HT-29 (cell line): ENCODE measurements at places on chromosomes 2 and 18.

- peak; percentile 67 for DNase-seq
Measured at GRCh38 chr2:212777020-212777491, 238.5 kb upstream of the ERBB4 start.

DNA sequence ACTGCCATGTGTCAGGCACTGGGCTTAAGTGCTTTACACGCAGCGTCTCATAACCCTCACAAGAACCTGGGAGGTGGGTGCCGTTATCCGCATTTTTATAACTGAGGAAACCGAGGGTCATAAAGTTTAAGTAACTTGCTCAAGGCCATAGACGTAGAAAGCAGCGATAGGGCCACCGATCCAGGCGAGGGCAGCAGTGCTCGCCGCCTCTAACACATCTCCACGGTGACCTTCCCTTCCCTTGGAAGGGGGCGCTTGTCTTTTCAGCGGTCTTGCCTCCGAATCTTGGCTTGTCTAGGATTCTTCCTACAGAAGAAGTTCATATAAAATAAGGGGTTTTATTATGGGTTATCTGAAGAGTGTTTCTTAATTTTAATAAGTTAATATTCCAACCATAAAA, 186.6 kb downstream of the GBX2 start:
- DNase-seq = no peak

GRCh38 chr18:29181151-29181901, 1004.4 kb upstream of the CDH2 start:
- DNase-seq = no peak

DNA sequence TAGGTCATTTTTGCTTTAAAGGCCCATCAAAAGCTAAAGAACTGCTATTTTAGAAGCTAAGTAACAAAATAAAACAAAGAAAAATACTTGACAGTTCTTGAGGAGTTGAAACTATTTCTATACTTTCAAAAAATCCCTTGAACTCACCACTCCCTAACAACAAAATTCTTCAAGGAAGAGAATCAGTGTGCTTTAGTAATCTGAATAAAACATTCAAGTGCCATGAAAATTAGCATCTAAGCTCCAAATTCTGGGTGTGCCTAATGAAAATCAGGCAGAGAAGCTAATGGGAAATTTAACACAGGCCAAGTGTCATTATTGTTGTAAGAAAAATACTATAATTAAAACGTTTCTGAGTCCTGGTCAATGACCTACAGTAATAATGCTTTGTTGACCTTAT, 456.3 kb downstream of the ZEB2 start:
- DNase-seq = no peak

- DNase-seq = no peak
Measured at GRCh38 chr2:18911416-18911815, 322.0 kb upstream of the NT5C1B start.

DNA sequence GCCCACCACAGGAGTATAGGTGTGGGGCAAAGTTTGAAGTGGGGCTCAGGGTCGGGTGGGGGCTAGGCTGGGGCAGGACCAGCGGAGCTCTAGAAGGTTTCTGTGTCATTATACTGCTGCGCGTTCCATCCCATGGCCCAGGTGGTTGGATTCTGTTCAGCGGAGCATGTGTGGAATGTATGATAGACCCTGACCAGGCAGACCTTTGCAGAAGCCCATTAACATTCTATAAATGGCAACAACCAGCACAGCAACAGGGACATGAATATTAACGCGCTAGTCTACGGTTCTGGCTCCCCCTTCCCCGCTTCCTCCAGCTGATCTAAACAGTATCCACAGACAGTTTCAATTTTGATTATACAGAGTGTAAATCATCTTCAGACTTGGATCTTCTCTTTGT, 4.1 kb upstream of the PRKCE start:
- DNase-seq = no peak

DNA sequence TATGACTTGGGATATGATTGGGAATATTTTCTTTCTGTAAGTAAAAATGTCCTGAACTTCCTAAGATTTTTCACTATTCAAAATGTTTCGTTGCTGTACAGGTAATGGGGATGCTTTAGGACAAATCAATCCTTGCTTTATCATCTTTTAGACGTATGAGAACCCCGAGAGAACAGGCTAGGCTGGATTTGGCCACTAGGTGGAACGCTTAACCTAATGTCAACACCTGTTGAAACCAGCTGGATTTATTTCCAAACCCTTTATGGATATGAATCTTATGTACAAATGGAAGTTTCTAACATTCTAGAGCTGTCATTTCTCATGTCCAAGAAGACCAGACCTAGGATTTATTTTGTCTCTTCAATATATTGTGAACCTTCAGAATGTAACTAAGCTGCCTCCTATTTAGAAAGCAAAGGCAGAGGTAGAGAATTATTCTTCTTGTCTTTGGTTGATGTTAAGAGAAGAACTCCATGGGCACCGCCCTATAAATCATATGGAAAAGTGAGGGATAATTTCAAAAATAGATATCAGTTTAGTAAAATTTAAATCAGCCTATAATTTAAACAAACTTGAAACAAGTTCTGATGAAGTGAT, 96.7 kb downstream of the PMAIP1 start:
- peak; percentile 48 for DNase-seq

GRCh38 chr2:105576440-105577241, 168.1 kb upstream of the NCK2 start:
- DNase-seq = peak; percentile 54

DNA sequence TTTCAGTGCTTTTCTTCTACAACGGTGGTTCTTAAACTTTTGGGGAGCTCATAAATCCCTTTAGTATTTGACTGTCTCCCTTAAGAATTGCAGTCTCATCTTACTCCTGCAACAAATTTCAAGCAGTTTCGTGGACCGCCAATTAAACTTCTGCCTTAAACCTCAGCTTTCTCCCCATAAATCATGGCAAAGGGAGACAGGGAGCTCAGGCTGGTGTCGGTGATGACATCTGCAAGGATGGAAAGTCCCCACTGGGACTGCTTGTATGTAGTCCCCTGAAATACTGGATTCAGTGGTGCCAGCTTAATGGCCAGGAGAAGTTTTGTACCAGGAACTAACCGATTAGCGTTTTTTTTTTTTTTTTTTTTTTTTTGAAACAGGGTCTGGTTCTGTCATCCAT, 148.7 kb upstream of the ITGA6 start:
- DNase-seq = no peak

DNA sequence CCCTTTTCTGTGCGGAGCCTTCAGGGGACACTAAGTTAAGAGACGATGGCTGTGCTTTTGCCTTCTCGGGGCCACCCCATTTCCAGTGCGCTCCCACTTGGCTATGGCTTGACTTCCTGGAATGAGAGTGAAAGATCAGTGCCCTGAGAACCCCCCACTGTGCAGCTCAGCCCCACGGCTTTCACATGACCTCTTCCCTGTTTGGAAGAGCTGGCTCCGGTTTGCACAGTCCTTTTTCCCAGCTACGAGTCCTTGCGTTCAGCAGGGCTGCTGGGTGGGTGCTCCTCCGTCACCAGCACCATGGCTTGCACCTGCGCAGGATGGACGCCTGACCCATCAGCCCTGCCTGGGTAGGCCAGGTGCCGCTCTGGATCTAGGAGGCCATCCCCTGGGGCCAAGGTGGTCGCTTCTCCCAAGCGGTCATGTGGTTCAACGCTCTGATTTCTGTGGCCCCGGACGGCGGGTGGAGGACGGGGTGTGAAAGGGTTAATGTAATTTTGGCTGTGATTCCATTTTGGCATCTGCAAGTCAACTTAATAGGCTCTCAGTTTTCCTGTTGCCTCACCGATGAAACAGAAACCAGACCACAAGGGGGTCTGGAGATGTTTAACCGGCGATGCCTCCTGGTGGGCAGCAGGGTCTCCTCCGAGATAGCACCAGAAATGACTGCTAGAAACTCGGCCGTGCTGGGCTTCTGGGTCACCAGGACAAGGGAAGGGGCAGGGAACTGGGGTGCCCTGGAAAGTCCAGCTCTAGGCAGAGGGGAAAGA, 113.1 kb upstream of the HAAO start:
- no peak for DNase-seq

DNA sequence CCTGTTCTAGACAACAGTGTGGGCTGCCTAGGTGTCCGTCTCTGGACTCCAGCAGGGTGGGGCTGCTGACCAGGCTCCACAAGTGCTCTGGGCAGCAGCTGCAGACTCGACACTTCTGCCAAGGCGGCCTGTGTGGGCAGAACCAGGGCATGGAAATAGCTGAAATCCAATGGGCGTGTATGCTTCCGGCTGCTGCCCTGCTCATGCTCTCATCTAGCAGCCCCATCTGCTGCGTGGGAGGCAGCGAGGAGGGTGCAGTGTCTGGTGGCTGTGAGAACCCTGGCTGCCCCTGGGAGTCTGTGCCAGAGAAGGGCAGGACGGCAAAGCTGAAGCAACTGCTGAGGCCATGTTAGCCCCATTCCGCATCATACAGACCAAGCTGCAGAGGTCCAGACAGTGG, 174.9 kb downstream of the SOX11 start:
- DNase-seq = no peak

GRCh38 chr18:33918571-33918970, 306.1 kb downstream of the NOL4 start:
- no peak for DNase-seq

- peak; percentile 77 for DNase-seq
Measured at GRCh38 chr18:9147440-9148202, 11.0 kb downstream of the ANKRD12 start.

DNA sequence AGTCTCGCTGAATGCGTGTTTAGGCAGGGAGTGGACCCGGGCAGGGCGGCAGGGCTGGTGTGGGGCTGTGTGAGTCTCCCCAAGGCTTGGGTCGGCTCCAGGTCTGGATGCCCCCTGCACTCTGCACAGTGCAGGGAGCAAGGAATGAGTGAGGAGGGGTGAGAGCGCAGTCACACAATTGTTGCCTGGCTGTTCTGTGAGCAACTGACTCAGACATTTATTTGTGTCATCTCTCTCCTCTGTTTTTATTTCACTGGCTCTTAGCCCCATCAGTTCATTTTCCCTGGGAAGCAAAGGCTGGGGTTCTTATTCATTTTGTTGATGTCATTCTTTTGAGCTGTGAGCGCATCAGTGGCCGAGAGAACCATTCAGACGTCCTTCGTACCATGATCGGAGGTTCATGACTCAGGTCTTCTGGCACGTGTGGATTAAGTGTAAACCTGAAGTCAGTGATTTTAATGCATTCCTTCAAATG, 61.1 kb downstream of the GATA6 start:
- no peak for DNase-seq

GRCh38 chr2:205837663-205838062, 155.4 kb downstream of the NRP2 start:
- no peak for DNase-seq

DNA sequence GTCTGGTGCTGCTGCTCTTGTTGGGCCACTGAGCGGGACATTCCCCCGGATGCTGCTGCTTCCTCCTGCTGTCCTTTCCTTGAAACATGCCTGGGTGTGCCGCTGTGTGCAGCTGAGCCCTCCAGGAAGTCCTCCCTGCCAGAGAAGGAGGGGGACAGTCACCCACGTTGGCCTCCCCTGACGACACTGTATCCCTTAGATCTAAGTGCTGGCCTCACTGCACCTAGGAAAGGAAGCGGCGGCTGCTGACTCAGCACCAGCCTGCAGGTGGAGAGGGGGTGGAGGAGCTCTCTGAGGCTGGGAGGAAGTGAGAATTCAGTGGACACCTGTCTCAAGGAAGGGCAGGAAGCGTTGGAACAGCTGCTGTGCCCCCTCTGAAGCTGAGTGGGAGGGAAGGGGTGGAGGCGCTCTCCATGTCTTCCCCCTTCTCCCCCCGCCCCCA, 239.8 kb downstream of the HAUS1 start:
- peak; percentile 13 for DNase-seq

DNA sequence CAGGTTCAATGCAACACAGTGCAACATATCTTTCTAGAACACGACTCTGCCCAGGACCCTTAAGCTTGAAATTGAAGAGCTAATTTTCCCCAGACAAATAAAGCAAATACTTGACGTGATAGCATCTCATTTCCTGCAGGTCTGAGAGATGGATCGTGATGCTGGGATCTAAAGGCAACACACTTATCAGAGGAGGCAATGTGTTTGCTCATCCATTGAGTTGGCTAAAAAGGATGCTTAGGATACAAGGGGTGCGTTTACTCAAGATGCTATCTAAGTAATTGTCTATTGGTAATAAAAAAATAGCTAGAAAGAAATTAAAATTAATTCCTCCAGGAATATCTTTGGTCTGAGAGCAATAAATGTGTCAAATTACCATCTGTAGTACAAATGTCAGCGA, 129.0 kb downstream of the SOCS6 start:
- no peak for DNase-seq

DNA sequence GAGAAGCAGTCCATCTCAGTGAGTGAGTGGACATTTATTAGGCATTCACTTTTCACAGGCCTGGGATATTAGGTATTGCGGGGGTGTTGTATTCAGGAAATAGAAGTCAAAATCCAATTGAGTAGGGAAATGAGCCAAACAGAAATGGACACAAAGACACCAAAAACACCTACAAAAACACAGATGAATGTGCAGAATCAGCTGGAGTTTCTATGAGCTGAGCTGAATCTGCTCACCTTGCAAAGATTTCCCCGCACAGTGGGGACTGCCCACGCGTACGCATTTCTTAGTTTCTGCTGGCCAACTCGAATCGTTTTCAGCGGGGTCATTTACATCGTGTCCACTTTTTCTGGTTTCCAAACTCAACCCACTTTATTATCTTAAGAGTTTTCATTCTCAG, 160.0 kb downstream of the BCL2 start:
- DNase-seq = no peak

DNA sequence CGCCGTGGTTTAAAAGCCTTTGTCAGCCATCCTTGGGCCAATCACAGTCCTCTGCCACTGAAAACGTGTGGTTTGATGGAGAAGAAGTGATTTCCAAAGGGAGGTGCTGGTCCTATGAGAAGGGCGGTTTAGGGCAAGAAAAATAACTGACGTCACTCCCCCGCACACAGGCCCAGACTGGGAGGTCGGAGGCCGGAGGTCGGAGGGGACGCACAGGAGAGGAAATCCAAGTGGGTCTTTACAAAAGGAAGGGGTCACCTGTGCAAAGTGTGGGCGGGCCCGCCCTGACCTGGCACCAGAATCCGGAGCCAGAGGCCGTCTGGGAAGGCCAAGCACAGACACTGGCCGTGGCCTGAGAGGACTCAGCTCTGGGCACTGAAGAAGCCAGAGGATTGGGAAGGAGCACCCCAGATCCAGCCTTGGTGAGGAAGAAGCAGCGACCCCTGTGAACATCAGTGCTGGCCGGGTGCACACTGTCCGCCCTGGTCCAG, 18.0 kb upstream of the KCNG2 start:
- no peak for DNase-seq

- no peak for DNase-seq
Measured at GRCh38 chr18:78521136-78521535, 458.5 kb upstream of the SALL3 start.
